OCI-M1 (cell line): ENCODE measurements at places on chromosomes 2 and 18.

- DNase-seq = no peak
These were observed 71.0 kb downstream of the ARL4C start for GRCh38 chr2:234425639-234426603.

GRCh38 chr2:120204945-120205670, 18.1 kb downstream of the TMEM185B start:
- DNase-seq = no peak

DNA sequence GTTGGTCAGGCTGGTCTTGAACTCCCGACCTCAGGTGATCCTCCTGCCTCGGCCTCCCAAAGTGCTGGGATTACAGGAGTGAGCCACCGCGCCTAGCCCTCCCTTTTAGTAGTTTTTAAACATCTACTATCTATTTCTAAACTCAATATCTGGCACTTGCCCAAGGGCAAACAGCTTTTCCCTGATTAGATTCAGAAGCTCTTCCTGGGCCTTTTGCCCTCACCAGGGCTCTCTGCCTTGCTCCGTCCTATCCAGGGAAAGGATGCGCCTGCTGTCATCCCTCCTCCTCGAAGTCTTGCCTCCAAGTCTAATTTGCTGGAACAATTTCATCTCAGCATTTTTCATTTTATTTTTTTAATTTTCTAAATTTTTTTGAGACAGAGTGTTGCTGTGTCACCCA, 41.4 kb upstream of the FHOD3 start:
- no peak for DNase-seq

- DNase-seq = no peak
These were observed 113.6 kb downstream of the ETAA1 start for GRCh38 chr2:67510745-67511144.

GRCh38 chr2:240306185-240306584, 129.3 kb upstream of the GPC1 start:
- no peak for DNase-seq

- no peak for DNase-seq
These were observed 16.2 kb upstream of the MBD2 start for GRCh38 chr18:54240629-54241107.

DNA sequence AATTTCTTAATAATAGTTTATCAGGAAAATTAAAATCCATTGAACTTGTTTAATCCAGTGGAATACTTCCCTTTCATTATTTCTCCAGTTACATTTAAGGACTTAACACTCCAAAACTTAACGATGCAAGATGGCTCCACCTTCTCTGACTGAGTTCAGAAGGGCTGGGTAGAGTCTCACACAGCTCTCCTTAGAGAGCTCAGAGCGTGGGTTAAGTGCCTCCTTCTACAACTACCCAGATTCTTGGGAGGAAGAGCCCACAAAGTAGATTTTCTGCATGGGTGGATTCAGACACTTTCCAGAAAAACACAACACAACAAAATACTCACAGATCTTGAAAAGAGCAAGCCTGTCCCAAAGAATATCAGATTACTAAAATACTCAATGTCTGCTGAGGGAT, 130.6 kb downstream of the THADA start:
- no peak for DNase-seq

- no peak for DNase-seq
These were observed 13.8 kb downstream of the EHD3 start for GRCh38 chr2:31247711-31248110.

DNA sequence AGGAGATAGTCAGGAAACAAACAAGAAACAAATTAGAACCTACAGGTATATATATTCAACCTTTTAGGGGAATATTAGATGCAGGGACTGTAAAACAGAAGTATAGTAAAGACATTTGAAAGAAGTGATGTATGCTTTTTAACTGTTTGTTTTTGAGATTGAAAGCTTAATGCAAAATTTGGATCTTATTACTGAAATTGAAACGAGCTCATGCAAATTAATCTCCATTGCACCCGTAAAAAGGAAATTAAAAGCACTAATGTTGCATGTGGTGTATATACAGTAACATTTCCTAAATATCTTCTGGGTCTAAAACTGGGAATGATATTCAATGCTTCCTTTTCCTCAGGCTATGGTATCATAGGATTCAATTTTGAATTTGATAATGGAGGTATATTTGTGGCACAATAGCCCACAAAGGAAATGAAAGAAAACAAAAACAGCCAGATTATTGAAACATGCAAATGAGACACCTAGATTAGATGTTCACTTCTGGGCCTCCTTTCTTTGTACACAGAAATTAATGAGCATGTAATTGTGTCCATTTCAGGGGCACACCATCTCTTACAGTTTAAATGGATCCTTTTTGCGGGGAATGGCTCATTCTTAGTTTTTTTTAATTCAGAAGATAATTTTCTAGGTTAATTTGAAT, 1.6 kb upstream of the ELOA2 start:
- no peak for DNase-seq

DNA sequence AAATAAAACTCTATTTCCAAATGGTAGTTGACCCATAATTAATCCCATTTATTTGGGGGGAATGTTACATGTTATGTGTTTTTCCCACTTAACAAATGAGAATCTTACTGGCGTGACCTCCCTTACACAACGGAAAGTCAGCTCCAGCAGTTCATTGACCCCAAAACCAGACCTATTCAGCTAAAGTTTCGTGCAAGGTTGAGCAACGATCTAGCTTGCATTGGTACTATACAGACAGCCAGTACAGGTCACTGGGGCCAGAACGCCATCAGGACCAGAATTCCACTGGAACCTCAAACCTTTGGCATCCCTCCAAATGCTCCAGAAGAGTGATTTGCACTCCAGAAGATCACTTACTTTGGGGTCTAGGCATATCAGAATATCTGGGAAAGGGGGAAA, 6.8 kb upstream of the CTAGE1 start:
- no peak for DNase-seq

DNA sequence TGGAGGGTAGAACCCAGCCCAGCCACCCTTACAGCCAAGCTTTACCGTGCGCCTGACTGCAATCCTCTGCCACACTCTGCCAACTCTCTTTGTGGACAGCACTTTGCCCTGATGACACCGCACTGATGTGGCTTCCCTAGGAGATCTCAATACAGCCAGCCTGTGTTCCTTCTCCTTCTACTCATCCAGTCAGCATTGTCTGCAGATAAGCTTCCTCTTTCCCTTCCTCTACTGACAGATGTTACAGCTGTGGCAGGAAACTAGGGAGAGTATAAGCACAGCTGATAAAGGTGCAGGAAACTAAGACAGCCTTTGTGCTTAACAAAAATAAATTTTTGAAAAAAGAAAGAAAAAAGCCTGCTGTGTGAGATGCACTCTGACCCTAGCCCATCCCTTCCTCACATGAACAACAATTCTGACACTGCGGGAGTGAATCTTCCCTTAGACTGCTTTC, 25.0 kb downstream of the CEP68 start:
- DNase-seq = peak; percentile 84

DNA sequence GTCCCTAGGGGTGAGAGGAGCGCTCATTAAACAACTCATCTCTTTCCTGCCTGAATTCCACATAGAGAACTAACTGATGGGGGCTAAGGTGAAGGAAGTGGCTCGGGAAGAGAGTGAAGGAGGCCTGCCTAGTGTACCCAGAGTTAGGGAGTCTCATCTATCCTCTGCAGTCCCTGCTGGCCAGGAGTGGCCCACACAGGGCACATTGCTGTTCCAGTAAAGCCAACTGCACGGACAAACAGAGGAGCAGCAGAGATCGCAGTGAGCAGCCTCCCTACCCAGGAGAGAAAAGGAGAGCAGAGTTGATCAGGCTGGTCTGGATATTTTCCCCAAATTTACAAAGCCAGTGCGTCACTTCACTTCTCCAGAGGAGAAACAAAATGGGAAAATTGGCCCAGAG, 16.9 kb upstream of the FN1 start:
- no peak for DNase-seq

DNA sequence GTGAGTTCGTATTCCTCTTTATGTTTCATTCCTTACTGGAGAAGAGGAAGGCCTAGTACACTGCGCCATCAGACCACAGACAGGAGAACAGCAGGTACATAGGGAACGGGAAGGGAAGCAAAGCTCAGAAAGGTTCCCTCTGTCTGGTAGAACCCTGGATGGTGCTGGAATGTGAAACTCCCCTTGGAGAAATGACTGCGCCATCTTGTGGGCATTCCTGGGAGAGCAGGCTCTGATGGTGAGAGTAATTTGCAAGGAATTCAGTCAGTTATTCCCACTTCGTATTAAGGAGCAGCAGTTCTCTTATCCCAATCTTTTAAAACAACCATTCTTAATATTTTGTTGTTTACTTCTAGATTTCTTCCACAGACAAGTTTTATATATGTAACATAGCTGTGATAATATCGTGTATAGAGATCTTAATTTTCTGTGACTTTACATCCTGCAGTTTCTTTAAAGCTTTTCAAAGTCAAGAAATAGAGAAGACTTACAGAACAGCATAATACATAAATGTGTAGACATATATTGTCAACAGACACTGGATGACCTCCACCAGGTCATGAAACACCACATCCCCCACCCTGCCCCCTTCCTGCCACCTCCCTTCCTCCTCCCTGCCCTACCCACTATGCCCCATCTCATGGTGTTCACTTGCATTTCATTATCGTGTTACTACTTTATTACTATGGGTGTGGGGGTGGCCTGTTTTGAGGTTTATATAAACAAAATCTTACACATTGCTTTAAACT, 83.9 kb downstream of the ARHGEF4 start:
- peak; percentile 68 for DNase-seq

DNA sequence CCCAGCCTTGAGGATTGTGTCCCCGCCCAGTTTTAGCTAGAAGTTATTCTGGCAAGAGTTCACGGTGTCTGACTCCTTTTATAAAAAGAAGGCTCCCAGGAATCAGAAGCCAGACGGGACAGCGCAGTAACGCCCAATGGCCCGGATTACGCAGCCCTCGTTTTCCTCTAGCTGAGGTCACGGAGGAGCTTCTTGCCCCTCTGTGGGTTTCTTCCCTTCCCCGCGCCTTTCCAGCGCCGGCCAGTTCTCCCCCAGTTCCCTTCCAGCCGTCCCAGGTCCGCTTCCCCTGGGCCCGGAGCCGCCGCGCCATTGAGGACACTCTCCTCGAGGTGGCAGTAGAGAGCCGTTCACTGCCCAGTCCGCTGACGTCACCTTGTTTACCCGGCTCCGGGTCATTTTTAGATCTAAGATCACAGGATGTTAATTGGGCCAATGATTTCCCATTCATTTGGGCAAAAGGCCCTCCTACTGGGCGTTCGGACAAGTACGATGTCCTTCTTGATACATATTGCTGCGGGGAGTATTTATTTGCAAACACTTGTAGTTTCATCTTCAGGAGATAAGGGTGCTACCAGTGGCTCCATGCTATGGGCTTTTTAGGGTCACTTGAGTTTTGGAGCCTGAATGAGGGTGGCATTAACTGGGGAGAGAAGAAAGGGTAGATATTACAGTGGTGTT, 81.5 kb upstream of the PPM1B start:
- DNase-seq = peak; percentile 94

DNA sequence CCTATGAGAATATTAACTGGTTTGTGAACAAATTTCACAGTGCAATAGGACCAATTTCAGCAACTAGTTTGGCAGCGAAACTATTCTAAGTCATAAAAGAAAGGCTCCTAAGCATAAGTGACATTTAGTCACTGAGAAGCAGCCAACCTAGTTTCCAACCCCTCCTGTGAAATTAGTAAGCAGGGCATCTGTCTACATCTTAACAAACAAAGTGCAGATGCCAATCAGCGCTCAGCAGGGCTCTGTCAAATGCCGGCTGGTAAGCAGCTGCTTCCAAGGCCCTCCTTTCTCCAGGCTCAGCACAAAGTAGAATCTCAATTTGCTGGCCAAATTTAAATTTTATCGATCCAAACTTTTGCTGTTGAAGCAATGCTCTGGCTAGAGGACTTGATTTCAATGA, 124.7 kb downstream of the ICOS start:
- no peak for DNase-seq

DNA sequence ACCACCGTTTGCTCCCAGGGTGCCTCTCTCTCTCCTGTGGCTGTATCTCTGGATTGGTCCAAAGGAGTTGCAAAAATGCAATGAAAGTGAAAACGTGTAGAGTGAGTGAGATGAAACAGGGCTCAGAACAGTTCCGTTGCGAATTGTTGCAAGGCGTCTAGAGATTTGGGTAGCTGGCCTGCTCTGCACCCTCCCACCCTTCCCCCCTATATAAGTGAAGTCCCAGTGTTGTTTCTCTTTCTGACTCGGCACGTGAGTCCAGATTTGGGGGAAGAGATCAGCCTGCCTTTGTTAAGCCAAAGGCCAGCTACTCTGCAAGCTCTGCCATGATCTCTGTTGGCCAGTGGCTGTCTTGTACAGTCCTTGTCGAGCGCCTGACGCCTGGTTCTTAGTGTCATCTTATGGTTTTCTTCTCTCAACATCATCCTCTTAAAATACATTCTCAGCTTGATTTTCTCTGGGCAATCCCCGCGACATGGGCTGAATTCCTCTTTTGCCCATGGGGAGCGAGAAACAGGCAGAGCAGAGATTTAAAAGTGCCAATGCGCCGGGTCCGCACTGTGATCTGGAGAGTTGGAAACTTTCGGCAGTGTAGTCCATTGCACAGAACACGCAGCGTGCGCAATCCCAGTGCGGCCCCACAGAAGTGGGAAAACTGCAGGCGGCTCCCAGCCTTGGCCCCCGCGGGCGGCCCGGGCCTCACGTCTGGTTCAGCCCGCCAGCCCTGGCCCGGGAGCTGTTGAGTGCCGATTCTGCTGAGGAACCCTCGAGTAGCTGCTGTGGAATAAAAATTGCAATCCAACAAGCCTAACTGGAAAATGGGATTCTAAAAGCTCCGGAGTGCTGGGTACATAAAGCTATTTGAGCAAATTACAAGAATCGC, 9.3 kb downstream of the MEIS1 start:
- no peak for DNase-seq

DNA sequence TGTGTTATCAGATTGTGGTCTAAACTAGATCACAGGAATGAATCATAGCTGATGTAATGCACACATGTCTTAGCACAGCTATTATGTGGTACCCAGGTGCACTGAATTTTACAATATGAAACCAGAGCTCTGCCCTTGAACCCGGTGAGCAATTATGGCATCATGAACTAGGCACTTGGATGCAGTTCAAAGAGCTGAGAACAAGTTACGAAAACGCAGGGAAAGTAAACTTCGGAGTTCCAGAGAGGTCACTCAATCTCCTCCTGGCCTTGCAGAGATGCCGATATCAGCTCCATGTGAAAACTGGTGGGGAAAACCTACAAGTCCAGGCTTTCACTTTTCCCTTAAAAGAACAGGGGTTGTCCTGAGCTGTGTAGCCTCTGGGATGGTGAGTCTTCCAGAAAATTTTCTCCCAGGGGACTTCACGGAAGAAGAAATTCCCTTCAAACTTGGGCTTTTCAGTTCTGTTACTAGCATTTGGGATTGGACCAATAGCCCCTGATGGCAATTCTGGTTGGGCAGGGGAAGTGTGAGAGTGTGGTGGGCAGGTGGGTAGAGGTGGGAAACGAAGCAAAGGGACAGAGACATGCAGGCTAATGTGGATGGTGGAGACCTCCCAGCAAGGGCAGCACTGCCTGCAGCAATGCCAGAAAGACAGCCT, 71.1 kb upstream of the SH3BP4 start:
- DNase-seq = no peak

- no peak for DNase-seq
These were observed 65.3 kb downstream of the CCDC93 start for GRCh38 chr2:117948615-117949014.

- no peak for DNase-seq
These were observed 57.8 kb downstream of the RBKS start for GRCh38 chr2:27832396-27832795.

GRCh38 chr2:132849118-132849517, 179.1 kb upstream of the LYPD1 start:
- DNase-seq = no peak
